ENCODE measurements at places on chromosomes 3 and 15.

- DNase-seq = no peak
Observed at GRCh38 chr3:184496933-184497332, 64.7 kb upstream of the EPHB3 start.

GRCh38 chr15:78321041-78321570, 19.0 kb upstream of the CRABP1 start:
- DNase-seq = no peak

DNA sequence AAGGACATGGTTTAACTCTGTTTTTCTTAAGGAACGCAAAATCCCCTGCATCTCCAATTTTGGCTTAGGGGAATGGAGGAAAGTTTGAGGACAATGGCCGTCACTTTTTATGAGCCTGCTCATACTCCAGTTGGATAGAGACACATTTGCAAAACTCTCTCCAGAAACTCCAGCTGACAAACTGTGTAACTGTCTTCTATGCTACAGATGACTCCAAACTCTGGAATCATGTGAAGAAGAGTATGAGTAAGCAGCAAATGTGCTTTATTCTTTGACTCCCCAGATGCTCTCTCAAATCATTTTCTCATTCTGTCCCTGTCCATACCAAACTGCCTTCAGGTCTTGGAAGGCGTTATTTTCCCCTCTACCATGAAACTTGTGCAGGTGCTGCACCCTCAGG, 226.5 kb upstream of the GPR149 start:
- DNase-seq = no peak

GRCh38 chr15:35871282-35871681, 325.3 kb upstream of the DPH6 start:
- DNase-seq = no peak

DNA sequence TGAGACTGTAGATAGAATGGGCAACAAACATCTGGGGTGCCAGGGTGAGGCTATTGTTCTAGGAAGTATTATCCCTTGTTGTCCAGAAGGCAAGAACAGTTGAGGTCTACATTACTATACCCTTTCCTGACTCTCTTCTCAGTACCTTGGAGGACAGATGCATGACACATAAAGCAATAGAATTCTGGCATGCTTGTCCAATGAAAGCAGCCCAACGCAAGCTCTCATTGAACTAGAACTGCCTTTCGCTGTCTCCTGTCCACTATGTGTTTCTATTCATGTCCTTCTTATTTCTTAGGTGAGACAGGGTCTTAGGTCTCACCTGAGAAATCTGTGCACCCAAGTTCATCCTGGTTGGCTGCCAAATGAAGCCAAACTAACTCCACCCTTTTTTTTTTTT, 68.6 kb downstream of the TGFBR2 start:
- DNase-seq = no peak

GRCh38 chr3:153372326-153372725, 210.3 kb downstream of the RAP2B start:
- no peak for DNase-seq

GRCh38 chr3:195083659-195084058, 187.3 kb downstream of the XXYLT1 start:
- DNase-seq = no peak

DNA sequence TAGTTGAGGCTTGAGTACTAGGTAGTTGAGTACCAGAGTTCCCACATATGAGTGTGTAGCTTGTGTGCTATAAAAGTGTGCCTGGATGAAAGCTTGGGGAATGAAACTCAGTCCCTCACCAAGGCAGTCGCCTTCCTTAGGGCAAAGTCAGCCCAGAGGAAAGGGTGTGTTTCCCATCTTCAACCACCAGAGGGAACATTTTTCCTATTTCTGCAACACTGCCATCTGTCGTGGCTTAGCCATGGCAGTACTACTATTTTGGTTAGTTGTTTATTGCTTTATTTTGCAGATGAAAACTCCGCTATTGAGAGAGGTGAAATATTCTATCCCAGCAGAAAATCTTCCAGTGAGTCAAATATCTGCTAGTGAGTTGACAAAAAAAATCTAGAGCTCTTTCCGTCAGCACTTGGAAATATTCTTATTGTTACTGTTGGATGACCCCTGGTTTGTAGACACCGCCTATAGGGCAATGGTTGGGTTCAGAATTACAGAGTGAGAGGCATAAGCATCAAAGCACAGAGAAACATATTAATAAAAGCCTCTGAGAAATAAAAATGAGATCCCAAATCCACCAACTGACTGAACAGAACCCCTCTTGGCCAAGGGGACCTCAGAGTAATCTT, 239.9 kb downstream of the CPNE4 start:
- peak; percentile 12 for DNase-seq

DNA sequence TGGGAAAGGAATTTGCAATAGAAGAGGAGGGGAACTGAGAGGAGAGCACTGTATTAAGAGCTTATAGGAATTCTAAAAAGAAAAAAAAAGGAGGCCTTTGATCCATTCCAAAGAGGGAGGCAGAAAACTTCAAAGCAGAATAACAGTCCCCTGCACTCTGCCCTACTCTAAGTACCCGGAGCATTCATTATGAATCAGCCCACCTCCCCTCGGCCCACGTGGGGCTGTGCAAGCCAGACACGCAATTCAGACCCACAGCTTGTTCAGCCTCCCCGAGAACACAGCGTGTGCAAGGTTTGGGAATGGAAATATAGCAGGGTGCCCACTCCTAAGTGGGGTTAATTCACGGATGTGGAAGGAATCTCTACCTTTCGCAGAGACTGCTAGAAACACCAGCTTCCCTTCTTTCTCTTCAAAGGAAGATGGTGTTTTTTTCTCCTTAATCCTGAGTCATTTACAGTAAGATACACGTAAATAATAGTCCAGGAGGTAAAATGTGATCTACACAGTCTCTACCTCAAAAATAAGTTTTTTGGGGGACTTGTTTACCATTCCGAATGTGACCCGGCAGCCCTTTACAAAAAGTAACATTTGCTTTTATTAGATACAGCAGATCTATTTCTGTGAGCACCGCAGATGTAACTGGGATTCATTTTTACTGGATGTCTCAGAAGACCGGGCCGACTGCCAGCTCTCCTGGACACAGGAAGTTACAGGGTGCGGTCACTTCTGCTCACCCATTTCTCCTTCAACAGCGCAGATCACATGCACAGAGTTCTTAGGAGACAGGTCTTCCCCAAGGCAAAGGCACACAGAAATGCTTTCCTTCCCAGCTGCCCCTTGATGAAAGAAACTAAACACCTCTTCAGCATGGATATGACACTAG, 768.5 kb upstream of the CFAP20DC start:
- no peak for DNase-seq

- DNase-seq = no peak
Observed at GRCh38 chr3:133849346-133849745, 43.7 kb downstream of the SRPRB start.

DNA sequence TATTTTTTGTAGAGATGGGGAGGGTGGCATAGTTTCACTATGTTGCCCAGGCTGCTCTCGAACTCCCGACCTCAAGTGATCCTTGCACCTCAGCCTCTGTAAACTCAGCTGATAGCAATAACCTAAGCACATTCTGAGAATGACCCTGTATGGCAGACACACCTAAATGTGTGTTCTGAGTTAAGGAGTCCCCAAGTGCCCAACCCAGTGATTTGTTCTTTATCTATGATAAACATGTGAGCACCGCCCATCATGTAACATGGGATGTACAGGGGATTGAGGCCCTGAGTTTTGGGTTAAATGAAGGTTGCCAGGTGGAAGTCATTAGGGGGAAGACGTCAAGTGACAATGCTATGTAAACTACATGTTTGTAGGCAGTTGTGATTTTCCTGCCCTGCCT, 5.7 kb downstream of the NCEH1 start:
- no peak for DNase-seq

DNA sequence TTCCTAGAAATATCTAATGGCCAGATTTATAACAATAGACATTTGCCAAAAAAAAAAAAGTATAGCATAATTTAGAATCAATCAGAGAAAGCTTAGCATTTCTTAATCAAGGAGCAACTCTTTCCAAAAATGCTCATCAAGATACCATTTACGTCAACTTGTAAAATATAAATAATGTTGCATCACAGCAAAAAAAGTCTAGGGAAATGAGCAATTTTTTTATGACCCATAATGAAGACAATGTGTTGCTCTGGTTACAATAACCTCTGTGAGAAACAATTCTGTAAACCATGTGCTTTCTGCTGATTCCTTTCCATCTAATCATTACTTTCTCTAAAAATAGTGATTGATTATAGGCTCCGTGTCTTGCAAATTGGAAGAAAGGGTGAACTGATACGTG, 36.3 kb downstream of the KBTBD8 start:
- no peak for DNase-seq

DNA sequence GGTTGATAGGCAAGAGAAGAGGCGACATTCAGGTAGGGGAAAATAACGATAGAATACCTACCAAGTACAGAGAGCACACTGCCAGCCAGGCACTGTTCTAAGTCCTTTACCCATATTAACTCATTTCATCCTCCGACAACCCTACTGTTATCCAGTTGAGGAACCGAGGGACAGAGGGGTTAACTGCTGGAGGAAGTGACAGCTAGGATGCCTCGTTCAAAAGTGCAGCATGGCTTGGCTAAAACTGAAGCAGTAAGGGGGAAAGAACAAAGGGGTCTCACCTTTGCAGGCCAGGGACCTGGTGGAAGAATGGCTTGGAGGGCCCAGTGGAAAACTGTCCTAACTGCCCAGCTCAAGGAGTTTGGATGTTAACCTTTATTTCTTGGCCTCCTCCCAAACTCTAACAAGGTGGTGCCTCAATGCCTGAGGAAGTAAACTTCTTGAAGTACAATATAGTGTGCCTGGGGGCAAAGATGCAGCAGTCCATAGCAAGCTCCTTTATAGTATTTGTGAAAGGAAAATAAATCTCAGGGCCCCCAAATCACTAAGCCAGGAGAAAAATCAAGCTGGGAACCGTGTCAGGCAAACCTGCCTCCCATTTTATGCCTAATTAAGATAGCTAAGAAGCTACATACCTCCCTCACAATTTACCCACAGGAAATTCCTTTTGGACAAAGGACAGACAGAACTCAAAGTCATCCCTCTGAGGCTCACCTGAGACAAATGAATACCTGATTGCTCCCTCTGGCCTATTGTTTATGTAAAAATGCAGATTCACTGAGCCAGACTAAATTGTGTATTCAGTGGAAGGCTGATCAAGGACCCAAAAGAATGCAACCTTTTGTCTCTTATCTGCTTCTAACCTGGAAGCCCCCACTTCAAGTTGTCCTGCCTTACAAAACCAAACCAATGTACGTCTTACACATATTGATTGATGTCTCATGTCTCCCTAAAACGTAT, 1.6 kb upstream of the ITGB5 start:
- no peak for DNase-seq

- peak; percentile 8 for DNase-seq
Observed at GRCh38 chr3:15064299-15064834, 748 bp downstream of the MRPS25 start.

DNA sequence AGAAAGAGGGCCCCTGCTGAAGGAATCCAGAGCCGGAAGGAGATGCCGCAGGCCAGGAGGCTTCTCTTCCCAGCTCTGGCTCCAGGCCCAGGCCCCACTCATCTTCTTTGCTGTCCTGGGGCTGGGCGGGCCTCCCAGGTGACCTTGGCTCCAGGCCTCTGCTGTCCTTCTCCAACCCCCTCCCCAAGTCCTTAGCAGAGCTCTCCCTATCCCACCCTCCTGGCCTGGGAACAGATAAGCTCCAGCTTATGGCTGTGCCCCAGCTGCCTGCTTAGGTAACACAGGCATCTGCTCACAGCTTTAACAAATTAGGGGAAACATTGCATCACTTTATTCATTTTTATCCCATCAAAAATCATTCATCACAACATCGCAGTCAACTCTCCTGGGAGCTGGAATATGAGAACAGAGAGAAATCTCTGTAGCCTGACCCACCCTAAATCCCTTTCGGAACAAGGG, 86.9 kb downstream of the SEMA5B start:
- no peak for DNase-seq

GRCh38 chr15:30065025-30065801, 17.5 kb upstream of the GOLGA8J start:
- no peak for DNase-seq

- DNase-seq = no peak
Observed at GRCh38 chr3:194314388-194315068, 36.6 kb downstream of the CPN2 start.

GRCh38 chr3:171831936-171832335, 11.2 kb upstream of the TMEM212 start:
- DNase-seq = no peak

DNA sequence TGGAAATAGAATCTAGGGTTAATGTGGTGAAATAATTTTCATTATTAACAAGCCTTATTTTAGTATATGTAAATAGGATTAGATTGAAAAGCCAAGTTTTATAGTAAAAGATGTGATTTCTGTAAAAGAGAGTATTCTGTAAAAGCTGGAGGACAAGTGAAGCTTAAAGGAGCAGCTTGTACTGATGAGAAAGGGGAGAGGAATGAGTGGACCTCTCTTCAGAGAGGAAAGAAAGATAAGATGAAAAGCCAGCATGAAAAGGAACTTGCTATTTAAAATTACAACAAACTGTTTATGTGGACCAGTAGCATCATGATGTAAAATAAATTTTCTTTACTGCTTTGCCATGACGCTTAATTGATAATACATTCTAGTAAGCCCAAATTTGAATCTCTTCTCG, 18.5 kb downstream of the ALCAM start:
- no peak for DNase-seq

- no peak for DNase-seq
Observed at GRCh38 chr3:138493804-138494606, 59.6 kb downstream of the ESYT3 start.

- no peak for DNase-seq
Observed at GRCh38 chr3:194952841-194953241, 267.2 kb downstream of the FAM43A start.

DNA sequence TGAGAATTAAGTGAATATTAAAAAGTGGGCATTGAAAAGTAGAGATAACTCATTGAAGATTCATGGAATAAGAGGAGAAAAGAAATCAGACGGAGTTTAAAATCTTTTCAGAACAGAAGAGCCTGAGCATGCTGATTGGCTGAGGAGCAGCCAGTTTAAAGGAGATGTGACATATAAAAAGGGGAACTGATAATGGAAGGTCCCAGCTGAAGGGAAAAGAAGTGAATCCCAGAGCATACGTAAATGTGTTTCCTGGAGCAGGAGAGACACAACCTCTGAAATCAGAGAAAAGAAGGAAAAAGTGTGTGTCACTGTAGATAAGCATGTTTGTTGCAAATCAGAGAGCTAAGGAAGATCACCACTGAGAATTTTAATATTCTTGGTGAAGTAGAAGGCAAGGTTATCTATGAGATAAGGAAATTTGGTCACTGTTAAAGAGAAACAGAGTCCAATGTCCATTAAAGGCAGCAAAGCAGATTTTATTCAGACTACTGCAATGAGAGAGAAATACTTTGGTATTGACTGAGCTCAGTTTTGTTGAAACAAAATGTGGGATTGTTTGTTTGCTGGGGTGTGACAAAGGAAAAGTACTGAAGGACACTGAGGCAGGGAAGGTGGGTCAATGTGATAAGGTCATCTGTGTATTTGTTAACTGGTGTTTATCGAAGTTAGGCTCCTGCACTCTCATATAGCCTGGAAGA, 84.6 kb upstream of the WDR72 start:
- DNase-seq = no peak

DNA sequence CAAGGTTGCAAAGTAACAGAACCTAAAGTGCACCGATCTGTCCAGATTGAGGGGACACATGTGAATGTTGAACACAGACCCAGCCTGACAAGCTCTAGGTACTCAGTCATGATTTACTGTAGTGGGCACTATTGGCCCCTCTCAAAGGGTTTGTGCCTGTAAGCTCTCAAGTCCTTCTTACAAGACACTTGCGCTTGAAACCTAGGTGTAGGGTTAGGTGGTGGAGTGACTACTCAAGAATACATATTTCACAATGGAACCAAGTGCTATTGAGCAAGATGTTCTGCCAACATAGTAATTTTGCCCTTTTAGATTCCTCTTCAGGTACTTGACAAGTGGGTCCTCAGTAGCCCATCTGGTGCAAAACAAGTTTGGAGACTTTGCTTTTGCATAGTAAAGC, 169.9 kb downstream of the AKAP13 start:
- DNase-seq = no peak

Measured in central memory CD4-positive, alpha-beta T cell (primary cell).